ENCODE measurements at places on chromosomes 12 and 14.

DNA sequence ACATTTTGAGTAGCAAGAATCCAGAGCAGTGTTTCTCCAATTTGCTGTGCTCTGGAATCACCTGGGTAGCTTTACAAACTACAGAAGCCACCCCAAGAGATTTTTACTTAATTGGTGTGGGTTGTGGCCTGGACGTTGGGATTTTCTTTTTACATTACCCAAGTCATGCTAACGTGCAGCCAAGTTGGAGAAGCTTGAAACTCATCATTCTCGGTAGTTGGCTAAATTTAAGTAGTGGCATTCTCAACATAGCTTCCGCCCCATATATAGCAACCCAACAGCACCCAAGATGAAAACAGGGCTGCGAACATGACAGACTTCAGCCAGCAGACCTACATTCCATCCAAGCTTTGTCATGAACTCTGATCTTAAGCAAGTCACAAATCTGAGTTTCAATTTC lies 25.0 kb downstream of the DAD1 start:
- no peak for DNase-seq

DNA sequence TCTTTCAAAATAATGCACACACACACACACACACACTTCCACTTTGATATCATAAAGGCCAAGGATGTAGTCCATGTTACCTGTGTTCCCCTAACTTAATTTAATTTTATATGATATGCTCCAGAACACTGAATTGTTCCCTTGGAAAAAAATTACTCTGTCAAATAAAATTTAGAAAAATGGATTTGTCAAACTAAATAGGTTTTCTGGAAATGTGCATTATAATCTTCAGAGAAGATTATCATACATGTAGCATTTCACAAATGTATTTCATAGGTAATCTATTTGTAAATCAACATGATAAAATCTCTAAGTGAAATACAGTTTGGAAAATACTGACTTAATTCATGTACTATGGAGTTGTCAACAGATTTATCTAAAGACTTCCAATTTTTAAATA lies 68.6 kb downstream of the CNTN1 start:
- DNase-seq: no peak

GRCh38 chr12:49195736-49196135 lies 6.9 kb upstream of the TUBA1A start:
- no peak for DNase-seq

DNA sequence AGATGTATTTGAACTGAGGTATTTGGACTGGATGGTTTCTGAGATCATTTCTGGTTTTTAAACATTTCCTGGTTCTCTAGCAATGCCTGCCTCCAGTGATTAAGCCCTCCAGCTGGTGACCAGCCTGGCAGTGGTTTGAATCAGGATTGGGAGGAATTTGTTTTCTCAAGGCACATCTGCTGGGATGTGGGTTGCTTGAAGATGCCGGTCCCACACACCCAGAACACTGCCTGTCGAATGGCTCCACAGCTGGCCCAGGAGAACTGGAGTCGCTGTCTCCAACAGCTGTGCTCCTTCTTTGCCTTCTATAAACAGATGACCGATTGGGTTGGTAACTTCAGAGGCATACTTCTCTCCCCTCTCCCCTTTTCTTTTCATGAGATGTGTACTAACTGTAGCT lies 258.0 kb upstream of the DDHD1 start:
- no peak for DNase-seq

- no peak for DNase-seq
Measured at GRCh38 chr12:81222846-81223592, 145.1 kb downstream of the ACSS3 start.

DNA sequence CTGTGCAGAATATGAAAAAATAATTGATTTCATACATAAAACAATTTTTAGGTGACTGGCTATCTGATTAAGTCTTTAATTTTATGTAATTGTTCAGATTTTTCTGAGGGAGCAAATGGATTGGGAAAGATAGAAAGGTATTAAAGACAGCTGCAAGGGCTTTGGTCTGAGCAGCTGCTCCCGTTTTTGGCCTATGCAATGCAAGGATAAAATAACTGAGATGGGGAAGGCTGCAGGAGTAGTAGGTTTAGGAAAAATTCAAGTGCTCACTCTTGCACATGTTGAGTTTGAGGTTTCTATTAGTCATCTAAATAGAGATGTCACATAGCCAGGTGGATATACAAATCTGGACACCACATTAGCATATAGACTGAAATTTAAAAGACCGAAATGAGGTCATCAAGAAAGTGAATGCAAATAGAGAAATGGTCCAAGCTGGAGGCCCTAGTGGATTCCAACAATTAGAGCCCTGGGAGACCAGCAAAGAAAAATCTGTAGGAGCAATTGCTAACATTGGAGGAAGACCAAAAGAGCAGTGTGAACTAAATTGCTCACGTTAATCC lies 144.0 kb downstream of the PPFIA2 start:
- DNase-seq: no peak

DNA sequence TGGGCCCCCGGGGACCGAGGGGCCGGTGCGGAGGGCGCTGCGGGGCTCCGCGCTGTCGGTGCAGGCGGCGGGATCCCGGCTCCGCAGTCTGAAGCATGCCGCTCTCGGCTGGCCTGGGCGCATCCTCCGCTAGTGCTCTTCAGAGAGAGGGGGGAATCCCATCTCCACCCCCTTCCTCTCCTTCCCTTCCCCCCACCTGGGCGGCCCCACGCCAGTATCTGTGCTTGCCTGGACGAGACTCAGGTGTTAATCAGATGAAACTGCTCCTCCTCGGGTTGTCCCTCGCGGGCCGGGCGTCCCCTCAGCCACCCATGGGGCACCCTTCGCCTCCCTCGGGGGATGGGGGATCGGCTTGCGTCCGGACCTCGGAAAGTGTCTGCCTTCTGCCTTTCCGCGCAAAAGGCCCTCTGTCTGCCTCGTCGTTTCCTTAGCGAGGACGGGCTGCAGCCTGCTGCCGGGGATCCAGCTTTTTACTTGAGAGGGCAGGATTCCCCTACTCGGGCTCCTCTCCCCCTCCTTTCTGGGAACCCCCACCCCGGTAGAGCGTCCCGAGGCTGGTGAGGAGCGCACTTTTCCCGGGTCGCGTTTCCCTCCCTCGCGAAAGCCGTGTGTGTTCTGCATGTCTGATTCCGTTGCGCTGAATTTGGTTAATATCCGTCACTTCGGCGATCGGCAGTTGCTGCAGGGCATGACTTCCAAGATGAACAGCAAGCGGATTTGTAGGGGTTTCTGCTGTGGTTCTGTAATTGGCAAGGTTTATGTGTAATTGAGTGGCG lies 1.1 kb downstream of the GPHN start:
- no peak for DNase-seq

DNA sequence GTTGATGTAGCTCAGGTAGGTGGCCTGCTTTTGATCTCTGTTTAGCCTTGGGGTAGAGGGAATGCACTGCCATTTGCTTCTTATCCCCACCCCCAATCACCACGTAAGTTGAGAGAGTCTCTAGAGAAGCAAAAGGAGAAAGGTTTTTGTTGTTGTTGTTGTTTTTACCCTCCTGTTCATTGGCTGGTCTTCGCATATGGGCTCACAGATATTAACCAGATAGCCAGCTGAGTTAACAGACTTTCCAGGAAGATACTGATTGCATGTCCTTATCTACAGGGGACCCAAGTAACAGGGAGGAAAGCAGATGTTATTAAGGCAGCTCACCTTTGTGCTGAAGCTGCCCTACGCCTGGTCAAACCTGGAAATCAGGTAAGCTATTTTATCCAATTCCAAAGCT lies 2.9 kb downstream of the PA2G4 start:
- peak; percentile 53 for DNase-seq

- DNase-seq: no peak
Measured at GRCh38 chr12:105233041-105233905, 2.7 kb downstream of the APPL2 start.

- no peak for DNase-seq
Measured at GRCh38 chr12:70648191-70648590, 11.0 kb upstream of the PTPRB start.

GRCh38 chr14:89207925-89208328 lies 209.1 kb downstream of the FOXN3 start:
- peak; percentile 17 for DNase-seq

- no peak for DNase-seq
Measured at GRCh38 chr12:31210541-31210940, 115.4 kb downstream of the SINHCAF start.

DNA sequence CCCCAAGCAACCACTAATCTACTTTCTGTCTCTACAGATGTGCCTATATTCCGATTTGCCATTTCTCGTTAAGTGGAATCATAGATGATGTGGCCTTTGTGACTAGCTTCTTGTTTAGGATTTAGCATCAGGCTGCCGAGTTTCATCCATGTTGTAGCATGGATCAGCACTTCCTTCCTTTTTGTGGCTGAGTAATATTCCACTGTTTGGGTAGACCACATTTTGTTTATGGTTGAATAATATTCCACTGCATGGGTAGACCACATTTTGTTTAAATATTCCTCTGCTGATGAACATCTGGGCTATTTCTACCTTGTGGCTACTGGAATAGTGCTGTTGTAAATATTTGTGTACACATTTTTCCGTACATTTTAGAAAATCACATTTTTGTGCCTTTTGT lies 36.4 kb downstream of the SPRING1 start:
- DNase-seq: no peak

DNA sequence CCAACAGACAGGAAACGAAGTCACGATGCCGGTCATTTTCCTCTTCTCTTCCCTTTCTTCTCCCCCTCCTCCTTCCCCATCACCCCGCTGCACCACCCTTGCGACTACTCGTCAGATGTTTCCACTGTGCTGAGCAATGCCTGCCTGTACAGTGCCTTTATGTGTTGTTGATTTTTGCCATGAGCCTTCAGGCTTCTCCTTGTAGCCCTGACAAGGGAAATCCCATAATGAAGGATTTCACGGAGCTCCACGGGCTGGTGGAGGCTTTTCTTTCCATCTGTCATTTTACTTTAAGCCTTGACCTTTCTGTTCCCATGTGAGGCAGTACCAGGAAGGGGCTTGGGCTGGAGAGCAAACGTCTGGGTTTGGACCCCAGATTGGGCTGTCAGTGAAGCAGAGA lies 28.7 kb upstream of the CCND2 start:
- no peak for DNase-seq

GRCh38 chr12:6307529-6307928 lies 3.0 kb upstream of the PLEKHG6 start:
- DNase-seq: no peak

GRCh38 chr12:31233061-31233730 lies 92.8 kb downstream of the SINHCAF start:
- DNase-seq: no peak

- DNase-seq: no peak
Measured at GRCh38 chr14:101789222-101789621, 27.7 kb downstream of the PPP2R5C start.

DNA sequence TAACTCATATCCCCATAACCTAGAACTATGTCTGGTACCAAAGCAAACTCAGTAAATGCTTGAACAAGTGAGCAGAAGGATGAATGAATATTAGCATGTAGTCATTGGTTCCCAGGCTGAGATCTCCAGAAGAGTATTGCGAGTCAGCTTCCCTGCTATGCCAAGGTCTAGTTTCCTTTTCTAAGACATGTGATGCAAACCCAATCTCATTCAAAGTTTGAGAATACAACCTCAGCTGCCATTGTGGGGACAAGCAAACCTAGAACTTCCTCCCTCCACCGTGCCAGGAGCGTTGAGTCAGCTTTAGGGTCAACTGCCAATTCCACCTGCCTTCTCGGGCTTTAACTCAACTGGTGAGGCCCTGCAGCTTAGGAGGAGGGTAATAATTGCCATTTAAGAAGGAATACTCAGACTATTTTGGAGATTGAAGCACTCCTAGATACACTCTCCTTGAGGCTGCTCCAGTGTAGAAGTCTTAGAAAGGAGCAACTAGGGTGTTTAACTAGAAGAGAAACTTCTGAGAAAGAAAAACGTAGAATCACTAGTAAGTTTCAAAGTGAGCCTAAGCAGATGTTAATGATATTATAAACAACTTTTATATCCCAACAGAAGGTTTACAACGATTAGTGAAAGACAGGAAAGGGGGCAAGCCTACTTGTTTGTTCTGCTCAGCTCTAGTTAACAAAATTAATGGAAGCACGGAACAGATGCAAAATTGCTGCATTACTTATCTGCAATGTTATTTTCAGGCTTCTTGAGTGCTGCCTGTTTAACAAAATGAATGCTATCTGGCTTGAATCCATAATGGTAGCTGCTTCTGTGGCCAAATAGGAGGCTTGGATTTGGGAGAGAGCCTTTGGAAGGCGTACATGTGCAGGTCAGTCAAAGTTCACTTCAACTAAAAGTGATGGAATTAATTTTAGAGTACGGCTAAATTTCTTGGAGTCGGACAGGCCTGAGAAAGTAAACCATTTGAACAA lies 96.9 kb downstream of the HELB start:
- DNase-seq: no peak

- DNase-seq: no peak
Measured at GRCh38 chr12:19988948-19989347, 379.4 kb upstream of the PDE3A start.

- no peak for DNase-seq
Measured at GRCh38 chr14:79328863-79329262, 882.4 kb downstream of the DIO2 start.

DNA sequence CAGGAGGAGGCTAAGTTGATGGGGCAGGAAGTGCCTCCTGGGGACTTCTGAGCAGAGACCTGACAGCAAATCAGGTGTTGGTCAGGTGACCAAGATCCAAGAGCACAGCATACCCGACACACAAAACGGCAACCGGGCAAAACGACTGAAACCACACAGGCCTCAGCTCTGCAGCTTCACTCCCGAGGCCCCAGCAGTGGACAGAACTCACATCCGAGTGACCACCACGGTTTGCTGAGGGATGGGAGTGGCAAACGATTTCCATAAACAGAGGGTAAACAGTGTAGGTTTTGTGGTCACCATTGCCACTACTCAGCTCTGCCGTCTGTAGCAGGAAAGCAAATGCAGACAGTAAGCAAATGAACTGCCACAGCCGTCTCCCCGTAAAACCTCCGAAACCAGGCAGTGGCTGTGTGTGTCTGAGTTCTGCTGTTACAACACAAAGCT lies 14.4 kb downstream of the CHFR start:
- DNase-seq: no peak

DNA sequence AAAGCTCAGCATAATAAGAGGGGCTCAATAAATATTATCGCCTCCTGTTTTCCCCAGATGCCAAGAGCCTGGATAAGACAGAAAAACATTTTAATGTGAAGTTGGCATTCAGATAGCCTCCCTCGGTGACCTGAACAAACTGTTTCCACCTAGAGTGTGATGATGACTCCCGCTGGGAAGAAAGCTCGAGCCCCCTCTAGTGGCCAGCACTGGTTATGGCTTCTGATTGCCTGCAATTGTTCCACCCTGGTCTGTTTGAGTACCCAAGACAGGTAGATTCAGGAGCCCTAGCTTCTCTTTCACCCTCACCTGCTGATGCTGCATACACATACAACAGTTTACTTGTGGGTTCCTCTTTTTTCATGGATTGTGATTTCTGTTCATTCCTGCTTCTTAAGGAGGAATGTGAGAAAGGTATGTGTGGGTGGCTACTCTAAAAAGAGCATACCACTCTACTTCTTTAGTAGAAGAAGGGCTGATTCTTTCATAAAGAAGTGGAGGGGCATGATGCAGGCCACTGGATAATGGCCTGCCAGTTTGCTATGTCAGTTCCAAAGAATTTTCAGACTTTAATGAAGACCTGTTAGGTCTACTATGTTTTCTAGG lies 6.4 kb downstream of the ERG28 start:
- peak; percentile 77 for DNase-seq

GRCh38 chr14:23209651-23210423 lies 26.4 kb upstream of the SLC7A8 start:
- no peak for DNase-seq
